NCI-H2029 (cell line): ENCODE measurements at places on chromosomes 7 and 10.

GRCh38 chr7:25093268-25093826, 31.7 kb downstream of the CYCS start:
- DNase-seq, result peak; percentile 36

DNA sequence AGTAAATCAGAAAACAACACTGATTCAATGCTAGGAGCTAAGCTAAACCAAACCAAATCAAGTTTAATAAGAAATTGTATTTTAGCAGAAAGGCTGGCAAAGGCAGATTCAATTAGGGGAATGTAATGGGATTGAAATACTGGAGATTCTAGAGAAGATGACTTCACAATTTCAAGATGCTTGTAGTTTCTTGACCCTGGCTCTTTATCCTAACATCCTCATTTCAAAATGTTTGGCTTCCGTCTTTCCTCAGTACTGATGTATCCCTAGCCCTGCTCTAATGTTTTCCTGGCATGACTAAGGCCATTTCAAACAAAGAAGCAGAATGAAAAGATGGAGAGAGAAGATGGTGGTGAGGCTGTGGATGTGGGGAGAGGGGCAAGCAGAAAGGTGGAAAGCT, 2.7 kb upstream of the JCAD start:
- no peak for DNase-seq

DNA sequence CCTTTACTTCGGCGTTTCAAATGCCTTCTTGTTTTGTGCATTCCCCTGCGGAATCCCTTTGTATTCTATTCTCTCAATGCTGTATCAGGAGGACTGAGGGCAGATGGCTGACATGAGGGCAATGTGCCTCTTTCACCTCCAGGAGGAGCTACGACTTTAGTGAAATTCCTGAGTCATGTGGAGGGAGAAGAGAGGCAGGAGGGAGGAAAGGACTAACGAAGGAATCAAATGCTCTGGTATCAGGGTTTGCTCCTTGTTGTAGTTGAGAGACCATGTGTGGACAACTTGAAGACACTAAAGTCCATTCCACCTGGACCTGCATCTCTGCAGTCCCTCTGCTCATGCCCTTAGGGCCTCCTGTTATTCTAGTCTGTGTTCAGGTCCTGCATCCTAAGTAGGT, 40.2 kb upstream of the PRSS58 start:
- DNase-seq, result no peak

DNA sequence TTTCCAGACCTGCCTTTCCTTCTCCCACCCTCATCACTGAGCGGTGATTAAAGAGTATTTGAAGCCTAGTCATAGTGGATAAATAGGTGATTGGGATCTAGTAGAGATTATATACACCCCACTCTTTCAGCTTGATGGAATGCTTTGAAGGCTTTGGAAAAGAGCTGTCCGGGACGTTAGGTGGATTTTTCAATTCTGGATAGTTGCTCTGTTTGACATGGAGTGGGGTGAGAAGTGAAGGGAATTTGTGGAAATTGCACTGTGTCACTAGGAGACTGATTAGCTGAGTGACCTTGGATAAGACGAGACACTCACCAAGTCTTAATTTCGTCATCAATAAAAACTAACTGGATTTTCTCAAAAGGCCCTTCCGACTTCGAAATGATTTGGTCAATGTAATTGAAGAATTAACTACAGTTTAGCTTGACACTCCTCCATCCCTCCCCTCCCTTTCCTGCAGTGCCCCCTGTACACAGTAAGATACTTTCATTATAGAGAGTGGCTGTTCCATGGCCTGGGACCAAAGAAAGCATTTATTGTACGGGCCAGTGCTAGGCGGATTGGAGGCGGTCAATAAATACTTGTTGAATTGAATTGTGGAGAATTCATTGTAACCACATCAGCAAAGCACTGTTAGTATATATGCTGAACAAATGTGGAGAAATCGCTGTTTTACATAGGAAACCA, 962 bp downstream of the ZKSCAN1 start:
- no peak for DNase-seq

DNA sequence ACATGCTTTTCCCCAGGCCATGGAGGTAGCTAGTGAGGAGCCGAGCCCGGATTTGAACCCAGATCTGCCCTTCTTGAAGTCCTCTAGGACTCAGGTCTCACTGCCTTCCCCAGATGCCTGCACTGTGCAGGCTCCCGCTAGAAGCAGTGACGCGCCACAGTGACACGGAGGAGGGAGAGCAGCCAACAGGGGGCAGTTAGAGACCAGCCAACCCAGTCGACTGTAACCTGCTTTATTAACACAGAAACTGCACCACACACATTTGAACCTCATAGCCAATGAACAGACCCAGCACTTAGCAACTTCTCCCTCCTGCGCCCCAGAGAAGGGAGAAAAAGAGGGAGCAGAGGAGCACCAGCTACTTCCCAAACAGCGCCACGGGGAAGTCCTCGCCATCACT, 27.4 kb downstream of the PILRA start:
- DNase-seq, result no peak

GRCh38 chr7:154777023-154777422, 225.9 kb downstream of the PAXIP1 start:
- no peak for DNase-seq

DNA sequence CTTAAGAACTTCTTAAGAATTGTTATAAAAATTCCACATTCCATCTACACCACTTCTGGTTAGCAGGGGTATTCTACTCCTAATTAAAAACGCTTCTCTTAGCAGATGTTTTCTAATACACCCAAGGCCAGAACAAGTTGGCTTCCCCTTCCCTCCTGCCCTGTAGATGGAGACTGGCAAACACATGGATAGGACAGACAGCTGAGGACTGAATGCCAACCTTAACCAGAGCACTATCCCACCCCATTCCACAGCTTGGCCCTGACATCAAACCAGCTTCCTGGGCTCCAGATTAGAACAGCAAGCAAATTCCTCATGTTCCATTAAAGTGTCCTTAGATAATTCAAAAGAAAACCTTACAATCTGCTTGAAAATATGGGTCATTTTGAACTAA, 56.6 kb upstream of the IL6 start:
- DNase-seq, result no peak
